ENCODE measurements at places on chromosomes 3 and 15.

DNA sequence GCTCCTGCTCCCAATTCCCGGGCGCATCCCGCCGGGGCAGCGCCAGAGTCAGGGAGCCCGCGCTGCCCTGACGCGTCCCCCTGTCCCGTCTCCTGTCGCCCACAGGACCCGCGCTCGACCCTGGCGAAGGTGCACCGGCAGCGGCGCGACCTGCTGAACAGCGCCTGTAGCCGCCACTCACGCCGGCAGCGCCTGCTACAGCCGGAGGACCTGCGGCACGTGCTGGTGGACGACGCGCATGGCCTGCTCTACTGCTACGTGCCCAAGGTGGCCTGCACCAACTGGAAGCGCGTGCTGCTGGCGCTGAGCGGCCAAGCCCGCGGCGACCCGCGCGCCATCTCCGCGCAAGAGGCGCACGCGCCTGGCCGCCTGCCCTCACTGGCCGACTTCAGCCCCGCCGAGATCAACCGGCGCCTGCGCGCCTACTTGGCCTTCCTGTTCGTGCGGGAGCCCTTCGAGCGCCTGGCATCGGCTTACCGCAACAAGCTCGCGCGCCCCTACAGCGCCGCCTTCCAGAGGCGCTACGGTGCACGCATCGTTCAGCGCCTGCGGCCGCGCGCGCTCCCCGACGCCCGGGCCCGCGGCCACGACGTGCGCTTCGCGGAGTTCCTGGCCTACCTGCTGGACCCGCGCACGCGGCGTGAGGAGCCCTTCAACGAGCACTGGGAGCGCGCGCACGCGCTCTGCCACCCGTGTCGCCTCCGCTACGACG lies 16.9 kb downstream of the C3orf22 start:
- DNase-seq = no peak

GRCh38 chr15:38193496-38193895 lies 59.1 kb upstream of the SPRED1 start:
- DNase-seq = no peak

GRCh38 chr3:191502583-191502982 lies 41.6 kb downstream of the PYDC2 start:
- DNase-seq = no peak

- DNase-seq = no peak
These were observed 30.2 kb downstream of the BCL2L10 start for GRCh38 chr15:52082197-52083036.

GRCh38 chr3:50100956-50101845 lies 12.5 kb downstream of the RBM5 start:
- no peak for DNase-seq

GRCh38 chr3:64728428-64728827 lies 40.6 kb upstream of the ADAMTS9 start:
- DNase-seq = no peak

- DNase-seq = no peak
These were observed 39.9 kb downstream of the RASA2 start for GRCh38 chr3:141526709-141527108.

- no peak for DNase-seq
These were observed 126.2 kb upstream of the KLHL25 start for GRCh38 chr15:85920956-85921355.

- DNase-seq = no peak
These were observed 60.6 kb downstream of the USP8 start for GRCh38 chr15:50484781-50485180.

DNA sequence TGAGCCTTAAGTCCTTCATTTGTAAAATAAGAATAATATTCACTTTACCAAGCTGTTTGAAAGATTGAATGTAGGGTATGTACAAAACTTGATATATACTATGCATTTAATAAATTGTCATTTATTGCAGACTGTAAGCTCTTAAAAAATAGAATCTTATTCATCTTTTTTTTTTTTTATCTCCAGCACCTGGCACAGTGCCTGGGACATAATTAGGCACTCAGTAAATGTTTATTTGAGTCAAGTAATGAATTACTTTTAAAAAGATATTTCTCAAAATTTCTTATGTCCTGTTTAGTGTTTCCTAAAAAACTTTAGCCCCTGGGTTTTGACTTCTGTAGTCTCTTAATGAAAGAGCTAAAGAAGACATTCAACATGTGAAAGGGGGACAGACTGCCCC lies 71.7 kb downstream of the TOP2B start:
- DNase-seq = no peak

DNA sequence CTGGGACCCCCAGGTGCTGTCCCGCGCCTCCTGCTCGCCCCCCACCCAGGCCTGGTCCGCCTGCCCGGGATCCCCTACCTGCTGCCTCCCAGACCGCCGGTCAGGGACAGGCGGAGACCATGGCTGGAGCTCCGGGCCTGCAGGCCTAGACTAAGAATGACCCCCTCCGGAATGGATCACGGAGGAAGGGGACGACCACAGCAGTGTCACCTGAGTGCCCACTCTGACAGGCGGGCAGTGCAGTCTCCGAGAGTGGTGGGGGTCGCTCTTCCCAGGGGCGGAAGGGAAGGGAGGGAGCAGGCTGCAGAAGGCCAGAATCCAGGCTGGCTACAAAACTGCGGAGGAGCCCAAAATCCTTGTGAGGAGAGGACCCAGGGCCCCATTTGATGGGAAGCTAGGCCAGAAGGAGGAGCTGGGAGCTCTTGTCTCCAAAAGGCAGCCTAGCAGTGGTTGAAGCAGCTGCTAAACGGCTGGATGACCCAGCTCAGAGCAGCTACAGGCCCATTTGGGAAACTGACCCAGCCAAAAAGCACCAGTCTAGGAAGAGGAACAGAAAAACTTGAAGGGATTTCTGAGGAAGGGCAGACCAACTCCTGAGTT lies 908 bp upstream of the RAB43 start:
- peak; percentile 32 for DNase-seq

DNA sequence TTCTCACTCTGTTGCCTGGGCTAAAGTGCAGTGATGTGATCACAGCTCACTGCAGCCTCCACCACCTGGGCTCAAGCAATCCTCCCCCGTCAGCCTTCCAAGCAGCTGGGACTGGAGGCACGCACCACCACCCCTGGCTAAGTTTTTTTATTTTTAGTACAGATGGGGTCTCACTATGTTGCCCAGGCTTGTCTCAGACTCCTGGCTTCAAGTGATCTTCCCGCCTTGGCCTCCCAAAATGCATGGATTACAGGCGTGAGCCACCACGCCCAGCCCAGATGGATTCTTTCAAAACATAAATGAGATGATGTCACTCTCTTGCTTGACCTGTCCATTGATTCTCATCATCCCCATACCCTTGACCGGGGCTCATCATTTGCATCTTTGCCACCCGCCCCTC lies 72.6 kb upstream of the SLC6A6 start:
- no peak for DNase-seq

GRCh38 chr3:136350557-136350956 lies 100.4 kb downstream of the PCCB start:
- DNase-seq = no peak

- no peak for DNase-seq
These were observed 30.1 kb upstream of the CERS3 start for GRCh38 chr15:100558771-100559254.

DNA sequence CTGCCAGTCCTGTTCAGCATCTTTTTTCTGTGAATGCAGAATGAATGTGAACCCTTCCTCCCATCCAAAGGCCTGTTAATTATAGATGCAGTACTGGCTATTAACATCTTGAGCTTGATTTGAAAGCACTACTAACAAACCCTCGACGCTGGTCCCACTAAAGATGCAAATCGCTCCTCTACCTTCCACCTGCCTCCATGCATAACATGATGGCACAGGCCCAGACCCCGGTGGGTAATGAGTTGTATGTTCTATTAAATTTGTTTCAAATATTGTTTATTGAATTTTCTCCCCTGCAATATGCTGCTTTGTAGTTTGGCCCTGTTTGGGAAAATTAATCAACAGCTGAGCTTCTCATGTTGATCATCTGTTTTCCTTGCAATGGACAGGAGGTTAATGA lies 69.3 kb downstream of the RAB11A start:
- DNase-seq = no peak

GRCh38 chr15:47744973-47745372 lies 27.7 kb downstream of the SEMA6D start:
- no peak for DNase-seq

- no peak for DNase-seq
These were observed 189.8 kb downstream of the MBNL1 start for GRCh38 chr3:152458376-152459117.

DNA sequence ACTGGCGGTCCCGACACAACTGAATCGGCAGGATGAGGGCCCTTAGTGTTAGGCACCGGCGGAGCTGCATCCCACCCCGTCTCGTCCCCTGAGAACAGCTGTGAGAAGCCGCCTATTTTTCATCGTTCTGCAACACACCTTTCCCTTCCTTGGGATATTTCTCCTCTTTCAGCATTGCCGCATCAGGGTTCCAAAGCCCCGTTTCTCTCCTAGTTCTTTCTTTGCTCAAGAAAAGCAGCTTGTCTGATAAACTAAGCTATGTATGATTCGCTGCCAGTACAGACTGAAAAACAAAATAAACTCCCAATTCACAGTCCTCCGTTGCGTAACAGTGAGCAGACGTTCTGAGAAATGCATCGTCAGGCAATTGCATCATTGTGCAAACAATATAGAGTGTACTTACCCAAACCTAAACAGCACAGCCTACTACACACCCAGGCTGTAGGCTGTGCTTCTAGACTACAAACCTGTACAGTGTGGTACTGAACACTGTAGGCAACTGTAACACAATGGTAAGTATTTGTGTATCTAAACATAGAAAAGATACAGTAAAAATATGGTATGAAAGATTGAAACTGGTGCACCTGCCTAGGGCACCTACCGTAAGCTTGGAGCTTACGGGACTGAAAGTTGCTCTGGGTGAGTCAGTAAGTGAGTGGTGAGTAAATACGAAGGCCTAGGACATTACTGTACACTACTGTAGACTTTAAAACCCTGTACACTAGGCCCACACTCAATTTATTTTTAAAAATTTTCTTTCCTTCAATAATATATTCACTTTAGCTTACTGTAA lies 8.9 kb upstream of the ADAMTS17 start:
- no peak for DNase-seq

- DNase-seq = no peak
These were observed 129.2 kb upstream of the IL12A start for GRCh38 chr3:159859424-159859823.

GRCh38 chr3:134132961-134133360 lies 103.2 kb upstream of the SLCO2A1 start:
- no peak for DNase-seq

DNA sequence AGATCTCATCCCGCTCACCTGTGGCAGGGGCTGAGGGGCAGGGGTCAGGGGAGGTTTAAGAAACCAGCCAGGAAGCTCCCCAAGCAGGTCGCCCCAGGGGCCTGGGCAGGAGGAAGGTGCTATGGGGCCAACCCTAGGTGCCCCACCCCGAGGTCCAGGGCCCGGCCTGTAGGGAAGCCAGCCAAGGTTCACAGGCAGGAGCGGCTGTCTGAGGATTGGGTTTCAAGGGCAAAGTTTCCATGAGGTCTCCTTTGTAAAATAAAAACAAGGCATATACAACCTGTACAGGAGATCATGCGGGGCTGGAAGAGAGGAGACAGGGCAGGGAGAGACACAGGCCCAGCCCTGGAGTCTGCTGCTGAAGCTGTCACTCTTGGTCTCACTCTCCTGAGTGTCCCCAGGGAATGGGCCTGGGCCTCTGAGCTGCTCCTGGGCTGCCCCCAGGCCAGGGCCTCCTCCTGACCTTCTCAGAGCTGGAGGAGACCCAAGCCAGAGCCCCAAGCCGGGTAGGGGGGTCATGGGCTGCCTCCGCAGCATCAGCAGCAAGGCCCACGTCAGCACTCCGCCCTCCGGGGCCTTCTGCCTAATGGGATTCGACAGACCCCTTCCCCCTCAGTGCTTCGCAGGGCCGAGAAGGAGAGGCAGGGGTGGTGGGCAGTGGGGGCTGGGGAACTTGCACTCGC lies 5.5 kb downstream of the CPLX3 start:
- no peak for DNase-seq

DNA sequence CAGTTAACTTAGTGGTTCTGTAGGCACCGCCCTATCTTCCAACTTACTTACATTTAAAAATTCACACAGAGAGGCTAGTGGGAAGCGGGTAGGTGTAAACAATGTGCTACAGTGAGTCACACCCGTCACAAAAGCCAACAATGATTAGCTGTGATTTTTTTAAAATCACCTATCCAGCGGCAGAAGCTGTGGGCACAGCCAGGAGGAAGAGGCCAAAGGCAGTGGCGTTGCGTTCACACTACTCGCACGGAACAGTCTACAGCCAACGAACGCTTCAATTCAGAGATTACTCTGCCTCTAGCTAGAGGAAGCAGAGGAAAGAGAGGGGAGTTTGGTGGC lies 2.5 kb upstream of the NLGN1 start:
- no peak for DNase-seq

GRCh38 chr15:41876689-41877088 lies 17.2 kb downstream of the SPTBN5 start:
- DNase-seq = no peak

- DNase-seq = no peak
These were observed 254.8 kb upstream of the TPRG1 start for GRCh38 chr3:188916934-188917401.

DNA sequence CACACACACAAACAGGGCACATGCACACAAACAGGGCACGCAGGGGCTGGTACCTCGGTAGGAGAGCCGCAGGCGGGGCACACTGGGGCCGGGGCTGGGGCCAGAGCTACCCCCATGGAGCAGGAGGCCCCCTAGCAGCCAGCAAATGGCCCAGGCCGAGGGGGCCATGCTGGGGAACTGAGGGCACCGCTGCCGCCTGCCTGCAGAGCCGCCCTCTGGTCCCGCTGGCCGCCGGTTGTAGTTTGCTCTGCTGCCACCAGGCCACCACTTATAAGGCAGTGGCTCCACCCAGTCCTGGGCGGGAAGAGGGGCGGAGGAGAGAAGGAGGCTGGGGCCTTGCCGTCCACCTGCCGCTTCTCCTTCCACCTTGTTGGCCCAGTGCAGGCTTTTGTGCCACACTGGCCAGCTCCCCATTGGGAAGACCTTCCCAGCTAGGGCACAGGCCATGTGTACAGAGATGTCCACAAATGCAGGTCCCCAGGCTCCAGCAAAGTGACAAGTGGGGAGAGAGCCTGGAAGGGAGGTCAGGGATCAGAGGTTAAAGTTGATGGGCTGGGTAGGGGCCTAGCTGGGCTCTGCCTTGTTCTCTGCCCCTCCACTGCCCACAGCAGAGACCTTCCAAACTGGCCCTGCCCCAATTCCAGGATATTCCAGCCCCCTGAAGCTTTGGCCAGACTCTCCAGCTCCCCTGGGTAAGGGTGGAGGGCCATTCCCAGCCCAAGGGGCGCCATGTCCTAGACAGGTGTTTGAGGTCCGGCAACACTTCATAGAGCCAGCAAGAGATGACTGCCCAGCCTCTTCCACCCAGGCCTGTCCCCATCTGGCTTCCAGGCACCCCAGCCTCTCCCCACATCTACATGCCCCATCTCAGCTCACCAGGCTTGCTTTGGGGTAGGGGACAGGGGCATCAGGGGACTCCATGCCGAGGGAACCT lies at the start of gene SEMA3G:
Gene SEMA3G, minus strand, starts transcription at position 244 of the 934 bp plus-strand sequence. Its CDS starts 76 bp downstream, at position 168.
- peak; percentile 65 for DNase-seq

DNA sequence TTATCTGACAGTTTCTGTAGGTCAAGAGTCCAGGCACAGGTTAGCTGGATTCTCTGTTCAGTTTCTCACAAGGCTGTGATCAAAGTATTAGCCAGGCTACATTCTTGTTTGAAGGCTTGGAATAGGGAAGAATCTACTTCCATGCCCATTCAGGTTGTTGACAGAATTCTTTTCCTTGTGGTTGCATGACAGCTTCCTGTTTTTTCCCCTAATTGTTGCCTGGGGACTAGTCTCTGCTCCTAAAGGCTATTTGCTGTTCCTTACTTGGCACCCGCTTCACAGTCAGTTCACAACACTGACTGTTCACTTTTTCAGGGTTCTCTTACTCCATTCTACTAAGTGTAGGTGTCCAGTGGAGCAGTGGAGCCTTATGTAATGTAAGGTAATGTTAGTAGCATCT lies 115.4 kb upstream of the GBE1 start:
- no peak for DNase-seq

- no peak for DNase-seq
These were observed 952.6 kb downstream of the AGBL1 start for GRCh38 chr15:87032295-87032694.

All from stimulated activated naive CD4-positive, alpha-beta T cell (primary cell).